Activated naive CD4-positive, alpha-beta T cell treated with anti-CD3 and anti-CD28 coated beads for 36 hours (primary cell): ENCODE measurements at places on chromosomes 2 and 18.

- no peak for DNase-seq
Measured at GRCh38 chr2:207110715-207111114, 55.0 kb downstream of the KLF7 start.

DNA sequence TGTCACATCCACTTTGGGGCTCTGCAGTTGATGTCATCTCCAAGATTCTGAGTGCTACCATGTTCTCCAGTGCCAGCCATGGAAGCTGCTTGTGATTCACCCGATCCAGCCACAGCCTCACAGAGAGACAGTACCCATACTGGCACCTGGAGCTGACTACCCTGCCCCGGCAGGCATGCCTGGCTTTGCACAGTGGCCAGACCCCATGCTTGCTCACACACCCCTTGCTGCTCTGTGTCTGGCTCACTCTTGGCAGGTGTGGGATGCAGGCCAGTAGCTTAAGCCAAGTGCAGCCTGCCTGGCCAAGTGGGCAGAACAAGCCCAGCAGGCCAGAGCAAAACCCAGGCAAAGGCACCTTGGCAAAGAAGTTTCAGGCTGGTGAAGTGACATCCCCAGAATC, 828.4 kb upstream of the VRK2 start:
- no peak for DNase-seq

DNA sequence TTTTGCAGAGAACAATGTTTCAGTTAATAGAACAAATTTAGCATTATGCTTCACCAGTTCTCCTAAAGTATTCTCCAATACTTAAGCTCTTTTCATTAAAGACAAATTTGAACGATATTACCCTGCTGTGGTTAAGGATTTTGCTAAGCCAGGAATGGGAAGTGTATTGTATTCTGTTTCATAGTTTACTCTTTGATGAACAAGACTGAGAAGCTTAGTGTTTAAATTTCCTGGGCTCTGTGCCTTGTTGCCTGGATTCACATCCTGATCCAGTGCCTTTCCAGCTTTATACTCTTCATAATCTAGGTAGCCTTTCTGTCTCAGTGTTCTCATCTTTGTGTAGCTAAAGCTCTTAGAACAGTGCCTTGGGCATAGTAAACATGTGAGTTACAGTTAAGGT, 58.6 kb upstream of the GLS start:
- no peak for DNase-seq

DNA sequence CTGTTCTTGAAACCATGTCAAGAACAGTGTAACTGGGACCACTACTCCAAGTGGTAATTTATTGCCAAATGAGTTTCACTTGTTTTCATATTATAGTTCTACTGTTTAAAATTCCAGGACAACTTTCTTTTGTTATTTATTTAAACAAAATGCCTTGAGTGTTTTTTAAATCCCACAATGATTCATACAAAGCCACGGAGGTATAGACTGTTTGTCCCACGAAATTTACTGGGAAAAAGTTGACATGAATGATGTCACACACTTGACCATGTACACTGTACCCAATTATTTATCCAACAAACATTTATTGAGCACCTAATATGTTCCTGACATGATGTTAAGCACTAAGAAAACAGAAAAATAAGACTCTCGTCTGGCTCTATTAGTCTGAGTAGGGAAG, 243.9 kb upstream of the SIX2 start:
- DNase-seq = no peak

- DNase-seq = no peak
Measured at GRCh38 chr18:42611134-42611533, 504.4 kb downstream of the RIT2 start.

- DNase-seq = no peak
Measured at GRCh38 chr18:71865888-71866287, 678.3 kb downstream of the CBLN2 start.

DNA sequence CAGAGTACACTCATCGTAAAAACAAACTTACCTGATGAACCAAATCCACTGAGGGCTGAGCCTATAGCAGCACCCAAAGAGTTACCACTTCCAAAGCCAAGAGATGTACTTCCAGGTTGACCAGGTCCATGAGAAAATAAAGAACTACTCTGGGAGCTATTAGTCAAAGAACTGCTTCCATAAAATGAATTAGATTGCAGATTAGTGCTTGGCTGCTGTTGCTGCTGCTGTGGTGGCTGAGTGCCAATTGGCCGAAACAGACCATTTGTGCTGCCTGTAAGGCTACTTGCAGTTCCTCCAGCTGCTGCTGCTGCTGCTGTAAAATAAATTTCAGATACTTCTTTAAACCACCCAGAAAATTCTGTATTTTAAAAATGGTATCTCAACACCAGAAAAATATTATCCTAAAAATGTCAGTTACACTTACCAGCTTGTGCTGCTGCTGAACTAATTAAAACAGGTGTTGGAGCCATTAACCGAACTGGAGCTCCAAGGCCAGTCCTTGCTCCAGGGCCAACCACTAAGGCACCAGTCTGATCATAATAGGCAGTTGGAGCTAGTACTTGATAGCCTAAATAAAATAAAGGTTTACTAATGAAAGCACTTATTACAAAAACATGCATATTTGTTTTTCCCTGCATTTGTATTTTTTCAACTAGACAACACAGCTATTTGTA, 58.1 kb upstream of the SDC1 start:
- DNase-seq = no peak

DNA sequence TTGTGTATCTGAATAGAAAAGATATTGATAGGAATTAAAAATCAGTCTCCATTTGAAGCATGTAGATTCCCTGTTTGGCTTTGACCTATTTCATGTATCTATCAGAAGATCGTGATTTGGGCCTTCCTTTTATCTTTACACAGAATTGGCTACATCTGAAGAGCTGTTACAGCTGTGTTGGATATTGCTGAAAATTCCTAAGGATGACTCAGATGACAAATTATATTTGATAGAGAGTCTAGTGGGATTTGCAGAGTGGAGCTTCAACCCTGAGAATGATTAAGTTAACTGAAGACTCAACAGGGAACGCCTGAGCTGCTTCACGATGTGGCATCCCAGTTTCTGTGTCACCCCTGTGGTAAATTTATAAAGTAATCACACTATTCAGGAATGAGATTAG, 4.9 kb upstream of the COL3A1 start:
- DNase-seq = no peak

GRCh38 chr2:31286230-31286629, 52.3 kb downstream of the EHD3 start:
- DNase-seq = no peak

DNA sequence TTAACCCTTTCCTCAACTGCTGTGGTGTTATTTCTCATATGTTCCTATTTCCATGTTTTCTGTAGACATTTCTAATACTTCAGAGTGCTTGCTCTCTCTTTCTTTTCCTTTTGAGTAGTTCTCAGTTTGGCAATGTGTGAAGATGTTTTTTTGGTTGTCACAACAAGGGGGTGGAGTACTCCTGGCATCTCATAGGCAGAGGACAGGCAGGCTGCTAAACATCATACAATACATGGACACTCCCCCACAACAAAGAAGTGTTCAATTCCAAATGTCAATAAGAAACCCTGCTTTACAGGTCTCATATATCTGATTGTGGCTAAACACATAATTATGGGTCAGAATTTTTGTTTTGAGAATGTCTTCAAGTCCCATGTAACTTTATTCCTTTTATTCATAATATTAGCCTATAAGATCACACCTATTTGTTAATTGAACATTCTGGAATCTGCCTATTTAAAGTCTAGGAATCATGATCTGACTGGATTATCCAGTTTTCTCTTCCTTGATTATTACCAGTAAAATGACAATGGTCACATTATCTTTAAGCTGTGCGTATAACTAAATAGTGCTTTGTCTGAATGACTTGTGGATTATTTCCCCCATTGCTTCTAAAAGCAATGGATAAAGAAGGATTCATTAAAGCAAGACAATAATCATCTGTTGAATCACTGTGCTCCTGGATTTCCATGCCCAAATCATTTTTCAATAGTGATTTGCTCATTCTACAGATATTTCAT, 46.8 kb upstream of the ITPRID2 start:
- no peak for DNase-seq

- DNase-seq = no peak
Measured at GRCh38 chr2:160270571-160271113, 70.6 kb upstream of the ITGB6 start.

DNA sequence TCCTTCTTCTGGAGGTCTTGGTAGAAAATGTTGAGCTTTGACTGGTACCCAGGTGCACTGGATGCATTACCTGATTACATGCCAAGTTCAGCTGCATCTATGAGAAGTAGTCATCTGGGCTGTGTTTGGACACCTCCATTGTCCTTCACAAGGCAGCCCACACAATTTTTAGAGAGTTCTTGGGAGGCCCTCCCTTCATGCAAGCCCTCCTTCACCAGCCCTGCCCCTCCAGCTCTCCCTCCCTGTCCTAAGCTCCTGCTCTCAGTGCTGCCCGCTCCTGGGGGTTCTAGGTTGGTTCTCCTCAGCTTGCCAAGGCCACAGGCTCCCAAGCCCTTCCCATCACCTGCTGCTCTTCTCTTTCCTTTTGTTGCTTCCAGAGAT, 148.7 kb downstream of the DYSF start:
- no peak for DNase-seq

DNA sequence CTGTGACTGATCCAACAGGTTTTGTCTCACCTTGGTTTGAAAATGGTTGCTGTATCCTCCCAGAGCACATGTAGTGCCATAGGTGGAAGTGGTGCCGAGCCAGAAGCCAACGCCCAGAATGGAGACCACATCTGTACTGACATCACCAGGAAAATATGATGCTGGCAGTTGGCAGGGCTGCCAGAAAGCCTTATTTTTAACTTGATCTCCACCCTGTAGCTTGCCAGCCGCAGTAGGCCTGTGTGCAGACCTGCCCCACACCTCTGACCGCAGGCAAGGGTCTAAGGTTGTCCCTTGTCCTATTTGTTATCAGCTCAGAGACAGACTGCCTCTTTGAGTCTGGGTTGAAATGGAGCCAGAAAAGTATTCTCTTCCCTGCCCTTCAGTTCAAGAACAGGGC, 123.5 kb upstream of the EML6 start:
- peak; percentile 54 for DNase-seq

GRCh38 chr2:10889651-10890215, 22.0 kb upstream of the KCNF1 start:
- DNase-seq = no peak

- no peak for DNase-seq
Measured at GRCh38 chr2:239608260-239608659, 207.4 kb upstream of the HDAC4 start.

- DNase-seq = no peak
Measured at GRCh38 chr2:167342769-167343168, 454.5 kb downstream of the XIRP2 start.

DNA sequence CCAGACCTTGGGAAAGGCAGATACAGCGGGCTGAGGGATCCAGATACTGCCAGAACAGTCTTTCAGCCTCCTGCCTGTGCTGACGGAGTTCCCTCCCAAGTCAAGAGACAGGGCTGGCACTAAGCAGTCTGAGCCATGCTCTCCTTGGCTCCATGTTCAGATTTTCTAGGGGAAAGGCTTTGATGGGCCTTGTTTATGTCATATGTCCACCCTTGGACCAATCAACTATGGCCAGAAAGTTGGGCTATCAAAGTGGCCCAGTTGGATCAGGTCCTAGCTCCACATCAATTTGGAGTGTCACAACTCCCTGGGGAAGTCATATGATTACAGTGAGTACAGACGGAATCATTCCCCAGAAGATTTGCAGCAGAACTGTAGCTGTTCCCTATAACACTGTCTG, 152.0 kb downstream of the GREB1L start:
- no peak for DNase-seq

- DNase-seq = no peak
Measured at GRCh38 chr2:228466851-228467250, 285.4 kb upstream of the SPHKAP start.

GRCh38 chr18:58998401-58999203, 133.9 kb downstream of the ZNF532 start:
- no peak for DNase-seq

GRCh38 chr2:12619975-12620374, 96.8 kb upstream of the TRIB2 start:
- DNase-seq = no peak

DNA sequence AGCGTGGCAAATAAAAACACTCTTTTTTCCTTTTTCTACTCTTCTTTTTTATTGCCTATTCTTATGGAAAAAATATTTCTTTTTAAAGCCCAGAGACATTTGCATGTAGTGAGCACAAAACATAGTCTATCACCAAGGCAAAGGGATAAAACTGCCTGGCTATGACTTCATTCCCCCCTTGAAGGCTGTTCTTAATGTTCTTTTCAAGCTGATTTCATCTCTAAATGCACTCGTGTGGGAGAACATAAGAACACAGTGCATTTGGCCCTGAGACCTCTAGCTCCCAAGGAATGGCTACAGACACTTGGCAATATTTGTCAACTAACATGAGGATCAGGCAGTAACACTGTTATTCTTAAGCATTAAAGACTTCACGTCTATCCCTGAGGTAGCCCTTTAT, 17.4 kb upstream of the DNAJC10 start:
- DNase-seq = no peak

DNA sequence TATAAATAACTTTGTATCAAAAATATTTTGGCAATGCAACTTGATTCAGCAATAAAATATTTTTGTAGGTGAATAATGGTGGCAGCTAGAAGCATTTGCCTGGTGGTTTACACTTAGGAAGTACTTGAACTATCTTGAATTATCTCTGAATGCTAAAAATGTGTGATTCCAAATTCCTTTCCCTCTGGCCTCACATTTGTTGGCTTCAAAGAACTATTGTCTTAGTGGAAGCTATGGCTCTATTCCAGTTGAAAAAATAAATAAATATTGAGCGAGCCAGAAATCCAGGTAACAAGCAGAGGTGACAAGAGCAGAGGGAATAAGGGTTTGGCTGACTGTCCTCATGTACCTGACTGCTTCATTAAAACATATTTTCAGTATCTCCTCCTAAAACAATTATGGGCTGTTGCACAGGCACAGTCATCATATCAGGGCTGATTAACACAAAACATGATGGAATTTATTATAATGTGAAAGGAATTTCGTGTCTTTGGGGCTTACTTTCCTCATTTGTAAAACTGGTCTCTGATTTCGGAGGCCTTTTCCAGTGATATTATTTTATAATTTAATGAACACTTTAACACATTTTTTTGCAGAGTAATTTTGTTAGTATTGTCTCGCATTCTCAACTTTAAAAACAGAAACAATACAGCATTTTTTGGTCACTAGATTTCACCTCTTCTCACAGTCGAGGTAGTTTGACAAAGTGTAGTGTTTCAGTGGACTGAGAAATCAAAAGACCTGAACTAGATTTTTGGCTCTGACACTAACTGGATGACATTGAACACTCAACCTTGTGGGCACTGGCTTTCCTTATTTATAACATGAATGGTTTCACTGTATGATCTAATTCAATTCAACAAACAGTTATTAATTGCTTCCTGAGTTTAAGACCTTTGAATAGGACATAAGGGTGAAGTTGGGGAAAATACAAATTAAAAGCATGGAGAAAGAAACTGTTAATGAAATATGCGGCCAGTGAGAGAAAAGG, 7.8 kb upstream of the CAVIN2 start:
- DNase-seq = no peak
